ENCODE measurements at places on chromosomes 7 and 10.
A peak's percentile ranks its signal among the peaks of the same experiment; 100 is the strongest.

DNA sequence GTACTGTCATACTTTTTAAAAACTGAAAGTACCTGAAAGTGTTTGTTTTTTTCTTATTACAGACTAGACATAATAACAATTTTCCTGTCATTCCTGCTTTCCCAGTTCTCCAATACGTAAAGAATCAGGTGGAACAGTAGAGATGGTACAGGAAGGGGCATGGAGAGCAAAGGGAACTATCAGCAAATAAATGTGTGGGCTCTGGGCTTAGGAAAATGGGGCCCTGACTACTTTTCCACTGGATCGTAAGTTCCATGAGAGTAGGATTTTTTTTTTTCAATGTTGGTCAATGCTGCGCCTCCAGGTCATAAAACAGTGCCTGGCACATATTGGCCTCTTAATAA lies 15.2 kb upstream of the FAS start:
- DNase-seq = no peak

DNA sequence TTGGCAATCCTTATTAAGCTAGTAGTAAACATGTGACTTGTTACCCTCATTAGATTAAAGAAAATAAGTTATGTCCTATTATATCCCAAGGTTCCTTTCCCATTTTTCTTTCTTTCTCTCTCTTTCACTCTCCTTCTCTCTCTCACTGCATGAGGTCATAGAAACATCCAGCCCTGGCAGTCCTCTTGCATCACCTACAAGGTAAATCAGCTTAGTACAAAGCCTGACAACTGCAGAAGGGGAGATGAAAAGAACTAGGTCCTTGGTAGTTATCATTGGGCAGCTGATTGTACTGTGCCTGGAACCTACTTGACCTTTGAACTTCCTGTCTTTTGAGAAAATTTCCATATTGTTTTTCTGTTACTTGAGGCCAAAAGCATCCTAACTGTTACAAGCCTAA lies 307.9 kb upstream of the SP8 start:
- no peak for DNase-seq

DNA sequence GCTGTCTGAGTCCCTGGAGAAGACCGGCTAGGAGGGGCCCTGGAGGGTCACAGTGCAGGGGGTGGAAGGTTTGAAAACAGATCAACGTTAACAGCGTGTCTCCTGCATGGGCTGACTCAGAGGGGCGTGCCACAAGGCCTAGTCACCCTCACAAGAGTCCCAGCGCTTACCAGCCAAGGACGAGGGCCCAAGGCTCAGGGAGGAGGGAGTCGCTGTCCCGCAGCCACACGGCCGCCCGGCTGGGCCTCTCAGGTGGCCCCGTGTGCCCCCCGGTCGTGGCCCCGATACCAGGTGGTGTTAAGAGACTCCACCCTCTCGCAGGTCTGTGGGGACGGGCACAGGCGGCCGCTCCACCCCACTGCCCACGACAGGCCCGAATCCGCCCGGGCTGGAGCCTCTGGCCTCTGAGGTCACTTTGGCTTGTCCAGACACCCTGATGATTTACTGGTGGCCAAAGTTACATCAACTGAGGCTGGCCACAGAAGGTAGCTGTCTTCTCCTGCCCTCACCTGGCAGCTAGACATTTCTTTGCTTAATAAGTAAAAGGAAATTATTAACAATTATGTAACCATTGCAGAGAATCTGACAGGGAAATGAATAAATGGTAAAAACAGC lies 34.0 kb downstream of the FAM20C start:
- peak; percentile 51 for DNase-seq

- DNase-seq = no peak
Measured at GRCh38 chr7:55078465-55079372, 59.9 kb downstream of the EGFR start.

GRCh38 chr10:52563360-52563759 lies 209.2 kb downstream of the MBL2 start:
- DNase-seq = peak; percentile 16

GRCh38 chr7:87147500-87147899 lies 4.8 kb upstream of the DMTF1 start:
- DNase-seq = no peak

DNA sequence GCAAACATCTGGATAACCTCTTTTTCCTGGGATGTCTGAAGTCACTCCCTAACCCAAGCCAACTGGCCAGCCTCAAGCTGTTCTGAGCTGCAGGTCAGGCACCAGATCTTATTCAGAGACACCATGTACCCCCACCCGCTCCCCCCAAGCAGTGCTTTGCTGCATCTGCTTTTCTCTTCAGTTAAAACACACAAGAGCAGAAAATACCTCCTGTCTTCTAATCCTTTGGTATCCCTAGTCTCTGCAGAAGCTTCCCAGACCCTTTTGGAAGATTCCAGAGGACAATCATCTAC lies 3.0 kb downstream of the ZNF488 start:
- no peak for DNase-seq

- DNase-seq = no peak
Measured at GRCh38 chr7:75630549-75630948, 108.2 kb downstream of the HIP1 start.

- DNase-seq = no peak
Measured at GRCh38 chr7:38594949-38595348, 36.2 kb downstream of the AMPH start.

DNA sequence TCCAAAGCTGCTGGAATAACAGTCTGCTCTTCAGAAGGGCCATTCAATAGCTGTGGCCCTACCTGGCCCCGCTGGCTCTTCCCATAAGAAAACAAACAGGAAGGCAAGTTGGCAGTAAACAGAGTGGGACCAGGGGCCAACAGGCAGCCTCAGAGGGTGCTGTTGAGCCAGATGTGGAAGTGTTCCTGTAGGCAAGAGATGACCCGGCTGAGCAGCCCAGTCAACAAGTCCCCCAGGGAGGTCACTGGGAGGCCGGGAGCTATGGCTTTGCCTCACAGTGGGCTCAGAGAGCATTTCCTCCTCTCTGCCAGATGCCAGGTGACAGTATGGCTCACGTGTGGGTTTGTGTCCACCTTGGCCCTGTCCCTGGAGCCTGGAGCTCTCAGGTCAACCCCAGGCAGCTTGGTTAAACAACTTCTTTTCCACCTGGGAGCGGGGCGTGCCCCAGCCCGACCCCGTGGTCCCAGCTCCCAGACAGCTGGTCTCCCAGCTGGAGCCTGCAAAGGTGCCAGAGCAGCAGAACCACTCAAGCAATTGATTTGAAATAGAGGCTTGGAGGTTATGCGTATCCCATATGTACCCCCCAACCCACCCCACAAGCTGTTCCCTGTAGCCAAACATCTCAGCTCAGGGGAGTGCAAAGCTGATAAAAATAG lies 33.8 kb upstream of the LOXL4 start:
- no peak for DNase-seq

DNA sequence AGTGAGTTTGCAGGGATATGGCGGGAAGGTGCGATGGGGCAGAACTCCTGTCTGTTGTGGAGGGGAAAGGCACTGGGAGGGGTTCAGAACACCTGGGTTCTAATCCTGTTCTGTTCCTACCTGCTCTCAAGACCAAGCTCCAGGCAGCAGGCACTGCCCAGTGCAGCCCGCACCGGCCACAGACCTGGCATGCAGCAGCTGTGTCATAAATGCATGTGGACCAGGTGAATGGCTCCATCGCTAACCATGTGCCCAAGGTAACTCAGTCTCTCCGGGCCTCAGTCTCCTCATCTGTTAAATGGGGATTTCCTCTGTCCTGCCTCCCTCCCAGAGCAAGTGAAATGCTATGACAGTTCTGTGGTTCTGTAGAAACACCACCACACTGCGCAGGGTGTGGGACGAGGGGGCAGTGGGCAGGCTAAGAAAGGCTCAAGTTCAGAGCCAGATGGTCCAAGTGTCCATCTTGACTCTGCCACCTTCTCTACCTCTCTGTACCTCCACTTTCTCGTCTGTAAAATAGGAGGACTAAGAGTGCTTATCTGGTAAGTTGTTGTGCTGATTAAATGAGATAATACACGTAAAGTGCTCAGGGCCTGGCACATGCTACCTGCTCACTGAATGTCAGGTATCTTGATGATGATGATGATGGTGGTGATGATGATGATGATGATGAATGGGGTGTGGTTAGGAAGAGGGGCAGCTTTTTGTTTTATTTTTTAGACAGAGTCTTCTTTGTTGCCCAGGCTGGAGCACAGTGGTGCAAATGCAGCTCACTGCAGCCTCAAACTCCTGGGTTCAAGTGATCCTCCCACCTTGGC lies 22.9 kb downstream of the ATP6V1F start:
- no peak for DNase-seq

- no peak for DNase-seq
Measured at GRCh38 chr10:29622382-29622922, 12.3 kb downstream of the SVIL start.

DNA sequence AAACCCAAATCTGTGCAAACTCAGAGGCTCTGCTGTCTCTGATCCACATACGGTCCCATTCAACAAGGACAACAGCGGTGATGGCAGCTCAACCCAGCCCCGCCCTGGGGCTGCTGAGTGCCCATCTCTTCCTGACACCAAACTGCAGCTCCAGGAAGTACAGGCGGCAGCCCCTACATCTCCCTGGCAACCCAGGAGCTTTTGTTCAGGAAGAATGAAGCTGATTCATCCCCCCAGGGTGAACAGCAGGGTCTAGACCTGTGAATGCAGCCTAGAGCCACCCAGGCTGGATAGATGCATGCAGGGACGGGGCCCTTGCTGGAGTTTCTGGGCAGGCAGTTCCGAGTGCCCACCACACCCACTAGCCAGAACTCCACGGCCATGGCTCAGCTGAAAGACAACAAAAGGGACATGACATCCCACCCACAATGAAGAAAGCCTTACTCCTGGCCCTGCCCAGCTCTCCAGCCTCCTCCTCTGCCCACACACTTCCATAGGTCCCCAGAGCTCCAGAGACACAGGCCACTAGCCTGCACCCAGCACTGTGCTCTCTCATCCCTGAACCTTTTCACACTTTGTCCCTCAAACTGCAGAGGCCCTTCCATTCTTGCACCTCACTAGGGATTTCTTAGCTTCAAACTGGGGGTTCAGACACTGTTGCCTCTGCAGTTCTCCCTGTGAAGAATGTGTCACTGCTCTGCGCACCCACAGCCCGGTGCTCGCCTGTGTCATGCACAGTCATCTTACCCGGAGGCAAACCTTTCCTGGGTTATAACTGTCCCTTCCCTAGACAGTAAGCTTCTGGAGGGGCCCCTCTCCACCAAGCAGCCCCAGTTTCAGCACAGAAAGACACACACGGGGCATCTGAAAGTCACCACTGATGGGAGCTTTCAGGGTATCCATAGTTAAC lies 99.1 kb downstream of the GRID1 start:
- DNase-seq = no peak

DNA sequence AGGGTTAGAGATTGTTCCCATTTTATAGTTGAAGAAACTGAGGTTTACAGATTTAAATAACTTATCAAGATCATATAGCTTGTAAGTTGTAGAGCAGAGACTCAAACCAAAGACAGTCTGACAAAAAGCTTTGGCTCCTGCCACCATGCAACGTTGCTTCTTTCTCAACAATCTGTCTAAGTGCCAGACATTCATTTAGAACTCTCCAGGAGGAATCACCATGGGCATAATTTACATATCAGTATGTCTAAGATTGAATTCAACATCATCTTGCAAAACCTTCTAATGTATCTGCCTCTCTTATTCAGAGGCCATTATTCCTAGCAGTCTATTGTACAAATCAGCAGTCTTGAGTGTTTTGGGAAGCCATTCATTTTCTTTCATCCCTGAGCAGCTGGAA lies 163.5 kb upstream of the PLXDC2 start:
- no peak for DNase-seq

GRCh38 chr7:107931740-107932515 lies 40.9 kb downstream of the DLD start:
- DNase-seq = no peak

DNA sequence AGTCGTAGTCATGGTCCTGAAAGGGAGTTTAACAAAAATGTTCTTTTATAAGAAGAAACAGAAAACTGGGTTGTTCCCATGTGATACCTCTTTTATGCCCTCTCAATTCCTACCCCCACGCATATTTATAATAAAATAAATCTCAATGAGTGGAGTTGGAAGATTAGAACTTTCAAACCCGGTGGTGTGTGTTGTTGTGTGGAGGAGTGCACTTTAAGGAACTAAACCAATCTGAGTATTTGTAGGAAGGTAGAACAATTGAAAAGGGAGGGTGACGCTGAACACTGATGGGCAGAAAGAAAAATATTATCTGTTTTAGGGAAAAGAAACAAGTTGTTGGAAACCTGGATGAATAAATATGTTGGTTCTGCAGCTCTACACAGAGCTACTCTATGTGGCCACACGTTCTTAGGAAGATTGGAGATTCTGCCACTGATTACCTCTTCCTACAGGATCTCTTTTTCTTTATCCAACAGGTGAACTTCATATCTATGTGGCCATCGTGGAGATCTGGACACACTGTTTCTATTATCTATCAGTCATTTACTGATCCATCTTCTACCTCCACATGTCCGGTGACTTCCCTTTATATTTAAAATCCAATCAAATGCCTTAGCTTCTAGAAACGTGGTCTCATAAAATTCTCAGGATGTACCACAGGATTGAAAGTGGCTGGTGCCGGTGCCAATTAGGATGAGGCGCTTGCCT lies 13.1 kb upstream of the GATA3 start:
- DNase-seq = no peak

- DNase-seq = no peak
Measured at GRCh38 chr7:35676211-35676610, 18.7 kb downstream of the HERPUD2 start.

DNA sequence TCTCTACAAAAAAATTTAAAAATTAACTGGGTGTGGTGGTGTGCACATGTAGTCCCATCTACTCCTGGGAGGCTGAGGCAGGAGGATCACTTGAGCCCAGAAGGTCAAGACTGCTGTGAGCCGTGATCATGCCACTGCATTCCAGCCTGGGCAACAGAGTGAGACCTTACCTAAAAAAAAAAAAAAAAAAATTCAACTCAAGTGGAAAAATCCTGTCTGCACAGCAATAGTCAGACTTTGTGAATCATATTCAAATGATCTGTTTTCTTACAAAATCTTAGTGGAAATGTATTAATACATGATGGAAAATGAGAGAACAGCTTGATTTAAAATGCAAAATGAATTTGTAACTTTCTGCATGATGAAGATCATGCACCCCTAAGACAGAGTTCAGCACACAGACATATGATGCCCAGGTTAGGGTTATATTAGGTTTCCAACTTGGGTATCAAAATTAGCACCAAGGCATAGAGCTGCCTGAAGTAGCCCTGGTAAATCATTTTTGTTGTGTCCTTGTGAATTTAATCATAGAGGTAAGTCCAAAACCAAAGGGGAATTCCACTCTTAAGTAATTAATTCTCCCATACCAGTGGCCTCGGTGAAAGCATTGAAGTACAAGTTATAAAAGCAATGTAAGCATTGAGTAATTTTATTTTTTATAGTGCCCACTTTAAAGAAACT lies 93.8 kb downstream of the ADD3 start:
- no peak for DNase-seq

- DNase-seq = no peak
Measured at GRCh38 chr10:130026670-130027456, 62.8 kb upstream of the EBF3 start.

DNA sequence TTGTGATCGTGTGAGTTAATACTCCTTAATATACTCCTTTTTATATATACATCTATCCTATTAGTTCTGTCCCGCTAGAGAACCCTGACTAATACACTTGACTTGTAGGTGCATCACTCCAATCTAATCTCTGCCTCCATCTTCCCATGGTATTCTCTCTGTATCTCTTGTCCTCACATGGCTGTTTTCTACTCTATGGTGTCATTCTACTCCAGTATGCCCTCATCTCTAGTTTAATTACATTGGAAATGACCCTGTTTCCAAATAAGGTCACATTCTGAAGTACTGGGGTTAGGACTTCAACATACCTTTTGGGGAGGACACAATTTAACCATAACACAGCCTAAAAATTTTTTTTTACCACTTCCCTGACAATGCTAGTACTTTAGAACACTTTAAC lies 25.8 kb upstream of the TNKS2 start:
- no peak for DNase-seq
